ENCODE measurements at places on chromosomes 3 and 15.

GRCh38 chr3:44000586-44000985 lies 241.1 kb upstream of the TOPAZ1 start:
- no peak for DNase-seq

- peak; percentile 1 for DNase-seq
These were observed 62.0 kb upstream of the KLF13 start for GRCh38 chr15:31264559-31265089.

- DNase-seq, result no peak
These were observed 54.8 kb upstream of the LMCD1 start for GRCh38 chr3:8446845-8447244.

DNA sequence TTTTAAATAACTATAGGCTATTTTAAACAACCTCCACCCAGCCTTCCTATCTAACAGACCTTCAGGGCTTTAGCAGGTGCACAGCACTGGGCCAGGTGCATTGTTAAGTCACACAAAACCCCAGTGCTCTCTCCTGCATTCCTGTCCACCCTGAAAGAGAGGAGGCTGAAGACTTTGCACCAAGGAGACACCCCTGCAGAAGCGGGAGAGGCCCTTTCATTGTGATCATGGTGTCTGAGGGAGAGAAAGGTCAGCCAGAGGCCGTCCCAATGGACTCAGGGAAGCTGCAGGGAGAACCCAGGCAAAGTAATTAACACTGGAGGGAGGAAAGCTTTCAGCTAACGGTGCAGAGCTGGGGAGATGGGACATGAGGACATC lies 5.2 kb downstream of the LRIG1 start:
- no peak for DNase-seq

GRCh38 chr3:186411994-186412393 lies 50.0 kb upstream of the DGKG start:
- no peak for DNase-seq

GRCh38 chr15:98537516-98538060 lies 110.8 kb upstream of the IGF1R start:
- no peak for DNase-seq

DNA sequence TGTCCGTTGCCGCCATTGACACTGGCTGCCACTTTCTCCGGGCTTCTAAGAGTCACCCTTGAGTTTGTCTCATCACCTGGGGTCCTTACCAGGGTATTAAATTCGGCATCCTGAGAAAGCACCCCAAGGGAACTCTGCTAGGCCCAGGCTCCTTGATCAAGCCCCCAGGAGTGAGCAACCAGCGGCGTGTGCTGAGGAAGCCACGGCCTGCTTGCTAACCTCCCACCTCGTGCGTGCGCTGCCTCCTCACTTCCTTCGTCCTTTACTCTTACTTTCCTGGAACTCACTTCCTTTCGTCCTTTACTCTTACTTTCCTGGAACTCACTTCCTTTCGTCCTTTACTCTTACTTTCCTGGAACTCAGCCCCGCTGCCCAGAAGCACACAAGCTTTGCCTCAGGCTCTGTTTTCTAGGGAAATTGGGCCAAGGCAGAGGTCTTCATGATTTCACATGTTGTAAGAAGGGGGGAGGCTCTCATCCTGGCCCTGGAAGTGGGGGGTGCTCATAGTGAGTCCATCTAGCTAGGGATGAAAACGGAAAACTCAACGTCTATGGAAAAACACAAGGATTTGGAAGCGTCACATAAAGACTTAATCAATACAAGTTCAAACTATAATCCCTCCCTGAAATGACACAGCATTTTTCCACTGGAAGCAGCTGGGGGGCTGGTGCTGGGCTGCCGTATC lies 36.7 kb upstream of the BDH1 start:
- DNase-seq, result no peak

DNA sequence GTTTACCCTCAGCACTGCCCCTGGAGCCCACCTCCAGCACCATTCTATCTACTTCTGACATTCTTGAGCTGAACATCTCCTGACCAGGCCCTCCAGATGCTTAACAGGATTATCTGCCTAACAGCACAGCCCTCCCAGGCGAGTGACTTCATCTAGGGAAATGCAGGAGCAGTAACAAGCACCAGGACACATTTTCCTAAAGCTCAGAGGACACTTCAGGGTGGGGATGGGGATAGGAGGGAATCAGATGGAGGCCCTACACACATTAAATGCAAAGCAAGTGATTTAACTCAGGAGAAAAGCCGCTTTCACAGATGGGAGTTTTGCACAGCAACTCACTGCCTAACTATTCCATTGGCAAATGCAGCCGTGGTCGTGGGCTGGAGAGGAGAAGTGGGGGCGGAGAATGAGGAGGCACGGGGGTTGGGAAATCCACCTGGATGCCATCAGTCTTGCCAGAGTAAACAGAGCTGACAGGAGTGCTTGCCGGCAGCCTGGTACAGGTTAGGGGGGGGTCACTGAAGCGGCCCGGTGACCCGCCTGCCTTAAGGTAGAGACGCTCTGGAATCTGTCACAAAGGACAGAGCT lies 21.3 kb upstream of the BNC1 start:
- DNase-seq, result no peak

- DNase-seq, result no peak
These were observed 131.8 kb upstream of the C2CD4B start for GRCh38 chr15:62296756-62297507.

DNA sequence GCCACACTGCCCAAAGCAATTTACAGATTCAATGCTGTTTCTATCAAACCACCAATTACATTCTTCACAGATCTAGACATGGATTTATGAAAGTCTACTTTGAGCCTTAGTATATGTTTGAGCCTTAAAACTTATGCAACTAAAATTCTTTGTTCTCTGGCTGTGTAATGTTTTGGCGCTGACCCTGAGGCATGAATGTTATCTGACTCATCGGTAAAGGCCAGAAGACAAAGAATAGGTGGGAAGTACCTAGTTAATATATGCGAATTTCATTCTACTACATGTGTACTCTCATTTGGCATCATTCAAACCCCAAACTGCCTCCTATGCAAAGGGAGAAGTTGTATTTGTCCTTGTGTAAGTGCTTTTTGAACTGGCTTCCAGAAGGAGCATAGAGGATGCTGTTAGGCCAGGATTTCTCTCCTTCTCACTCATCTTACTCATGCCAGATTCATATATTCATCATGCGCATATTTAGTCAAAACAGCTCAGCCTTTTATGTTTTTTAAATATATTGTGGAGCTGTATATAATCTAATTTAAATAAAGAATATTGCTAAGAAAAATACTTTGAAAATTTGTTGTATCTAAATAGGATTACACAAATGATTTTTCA lies 204.2 kb downstream of the NFKBIZ start:
- no peak for DNase-seq

DNA sequence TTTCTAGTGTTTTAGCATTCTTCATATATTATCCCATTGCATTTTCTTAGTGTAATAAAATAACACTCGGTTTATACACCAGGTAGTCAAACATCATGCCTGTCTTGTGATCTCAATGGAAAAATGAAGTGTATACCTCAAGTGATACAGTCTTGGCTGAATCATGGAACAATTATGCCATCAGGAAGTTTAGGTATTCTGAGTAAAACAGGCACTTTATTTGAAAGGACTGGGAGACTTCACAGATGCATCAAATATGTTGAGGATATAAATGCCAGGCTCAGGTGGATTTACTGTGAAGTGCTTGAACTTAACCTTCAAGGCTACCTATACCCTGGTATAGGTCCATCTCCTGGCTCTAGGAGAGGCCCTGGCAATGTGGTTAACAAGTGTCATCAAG lies 8.5 kb downstream of the TGFBR2 start:
- DNase-seq, result no peak

- DNase-seq, result no peak
These were observed 34.1 kb upstream of the KLF13 start for GRCh38 chr15:31292391-31293015.

DNA sequence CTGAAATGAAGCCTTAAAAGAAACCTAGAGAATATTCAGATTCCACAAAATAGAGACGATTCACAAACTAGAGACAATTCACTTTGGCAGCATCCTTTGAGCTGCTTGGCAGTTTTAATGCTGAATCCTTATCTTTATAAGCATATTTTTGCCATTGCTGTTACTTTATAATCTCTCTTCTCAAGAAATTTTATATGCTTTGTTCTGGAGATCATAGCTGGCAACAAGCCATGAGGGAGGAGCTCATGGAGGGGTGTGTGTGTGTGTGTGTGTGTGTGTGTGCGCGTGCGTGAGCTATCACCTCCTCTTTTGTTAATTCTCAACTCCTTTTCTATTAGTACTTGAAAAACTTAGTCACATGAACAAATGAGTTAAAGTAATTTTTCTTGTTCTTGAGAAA lies 495.0 kb upstream of the RGMA start:
- peak; percentile 19 for DNase-seq

GRCh38 chr3:113249111-113249510 lies 37.8 kb downstream of the BOC start:
- DNase-seq, result no peak

- DNase-seq, result peak; percentile 79
These were observed 747 bp upstream of the ZNF592 start for GRCh38 chr15:84747416-84748273.

DNA sequence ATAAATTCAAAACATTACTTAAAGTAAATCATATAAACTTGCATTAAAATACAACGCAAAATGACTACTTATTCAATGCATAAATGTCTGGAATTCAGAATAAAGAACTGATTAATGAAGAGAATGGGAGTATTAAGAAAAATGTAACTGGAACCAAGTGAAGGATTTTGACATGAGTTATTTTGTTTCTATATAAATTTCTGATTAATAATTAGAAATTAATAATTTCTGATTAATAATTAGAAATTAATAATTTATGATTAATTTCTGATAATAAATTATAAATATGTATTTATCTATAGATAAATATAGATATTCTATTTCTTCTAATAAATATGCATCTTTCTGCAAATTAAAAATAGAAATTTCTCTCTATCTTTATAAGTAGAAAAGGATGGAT lies 160.0 kb upstream of the STRIT1 start:
- DNase-seq, result no peak

GRCh38 chr15:33068007-33068481 lies 126.5 kb downstream of the FMN1 start:
- DNase-seq, result peak; percentile 56
